ENCODE measurements at places on chromosomes 12 and 14.

DNA sequence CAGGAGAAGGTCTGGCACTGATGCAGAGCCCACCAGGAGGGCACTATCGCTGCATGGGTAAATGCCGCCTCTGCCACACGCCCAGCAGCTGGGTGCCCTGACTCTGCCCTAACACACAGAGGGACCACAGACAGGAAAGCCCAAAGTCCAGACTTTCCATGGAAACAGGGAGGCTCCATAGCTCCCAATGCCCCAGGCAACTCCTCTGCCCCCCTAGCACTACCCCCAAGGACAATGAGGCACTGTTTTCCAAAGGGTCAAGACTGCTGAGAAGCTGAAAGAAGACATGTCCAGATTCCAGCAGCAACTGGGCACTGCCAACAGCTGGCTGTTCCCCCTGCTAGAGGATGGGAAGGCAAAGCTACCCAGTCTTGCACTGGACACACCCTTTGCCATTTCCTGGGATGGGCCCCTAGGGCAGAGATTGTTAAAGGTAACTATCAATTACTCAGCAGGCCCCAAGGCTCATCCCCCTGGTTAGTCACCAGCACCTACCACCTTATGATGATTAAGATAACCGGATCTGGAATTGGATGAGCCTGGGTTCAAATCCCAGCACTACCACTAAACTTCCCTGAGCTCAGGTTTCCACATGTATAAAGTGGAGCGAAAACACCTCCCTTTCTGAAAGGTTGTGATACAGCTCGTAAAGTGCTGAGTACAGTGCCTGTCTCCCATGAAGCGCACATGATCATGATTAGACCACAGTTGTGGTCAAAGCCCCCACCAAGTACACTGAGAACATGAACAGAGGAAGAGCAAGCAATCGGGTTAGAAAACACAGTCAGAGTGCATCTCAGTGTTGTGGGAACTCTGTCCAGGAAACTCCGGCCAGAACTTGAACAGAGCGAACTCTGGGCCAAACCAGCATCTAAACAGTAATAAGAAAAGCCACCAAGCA is 3.3 kb downstream of the PXN start:
- DNase-seq = peak; percentile 30

DNA sequence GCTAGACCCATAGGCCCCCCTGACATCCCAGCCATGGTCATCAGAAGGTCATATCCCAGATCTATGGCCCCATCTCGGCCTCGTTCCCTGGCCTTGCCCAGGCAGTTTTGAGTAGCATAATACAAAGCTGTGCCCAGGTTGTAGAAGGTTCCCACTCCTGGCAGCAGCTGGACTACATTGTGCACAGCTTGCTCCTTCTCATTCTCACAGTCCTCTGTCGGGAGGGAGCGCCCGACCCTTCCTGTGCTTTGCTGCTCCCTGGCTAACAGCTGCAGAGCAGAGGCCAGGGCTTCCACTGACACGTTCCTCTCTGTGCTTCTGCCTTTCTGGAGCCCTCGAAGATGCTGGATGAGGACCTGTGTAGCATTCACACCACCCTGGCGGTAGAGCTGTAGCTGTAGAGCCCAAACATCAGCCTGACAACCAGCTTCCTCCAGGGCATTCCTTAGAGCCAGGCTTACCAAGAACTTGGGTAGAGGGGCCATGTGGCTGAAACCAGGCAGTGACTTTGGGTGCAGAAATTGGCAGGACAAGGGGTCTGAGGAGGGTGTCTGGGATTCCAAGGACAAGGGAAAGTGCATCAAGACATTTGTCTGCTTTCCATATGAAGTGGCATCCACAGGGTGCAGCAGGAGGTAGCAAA is 1.0 kb downstream of the APOF start:
- no peak for DNase-seq

DNA sequence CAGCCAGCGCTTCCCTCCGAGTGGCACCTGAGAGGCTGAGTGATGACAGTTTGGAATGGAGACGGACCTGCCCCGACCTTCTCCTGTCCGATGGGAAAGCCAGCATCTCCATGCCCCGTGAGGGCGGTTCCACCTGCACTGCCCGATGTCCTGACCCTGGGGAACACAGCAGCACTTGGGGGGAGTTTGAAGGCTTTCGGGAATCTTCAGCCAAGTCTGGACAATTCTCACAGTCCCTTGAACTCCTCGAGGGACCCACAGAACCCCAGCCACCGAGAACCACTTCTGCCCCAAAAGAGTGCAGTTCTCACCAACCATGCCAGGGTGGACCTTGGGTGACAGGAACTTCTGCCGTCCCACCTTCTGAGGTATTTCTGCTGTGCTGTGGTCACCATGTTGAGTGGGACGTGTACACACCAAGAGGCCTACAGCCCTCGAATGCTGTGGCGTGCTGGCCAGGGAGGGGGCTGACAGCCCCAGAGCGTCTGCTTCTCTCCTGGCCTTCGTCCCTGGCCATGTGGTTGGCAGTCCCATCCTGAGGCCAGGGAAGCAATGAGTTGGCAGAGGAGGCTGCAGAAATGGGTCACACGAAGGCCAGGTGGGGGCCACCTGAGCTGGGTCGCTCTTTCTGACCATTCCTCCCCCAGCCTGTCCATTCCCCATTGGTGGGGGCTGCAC is 1.0 kb downstream of the CLBA1 start:
- no peak for DNase-seq

DNA sequence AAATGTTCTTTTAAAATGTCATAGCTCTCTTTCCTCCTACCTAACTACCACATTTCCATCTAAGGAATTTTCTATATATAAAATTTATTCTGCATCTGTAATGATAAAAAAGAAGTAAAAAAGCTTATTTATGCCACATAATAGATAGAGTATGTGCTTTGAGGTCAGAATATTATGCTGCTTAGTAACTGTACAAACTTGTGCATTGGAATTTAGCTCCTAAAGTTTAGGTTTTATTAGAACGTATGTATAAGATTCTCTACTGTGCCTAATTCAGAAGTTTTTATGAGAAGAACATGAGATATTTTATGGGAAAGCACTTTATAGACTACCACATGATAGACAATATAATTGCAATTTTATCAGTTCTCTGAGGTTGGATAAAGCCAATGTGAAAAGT is 384.6 kb downstream of the SLC16A7 start:
- no peak for DNase-seq

GRCh38 chr14:55881577-55882241 is 236.5 kb upstream of the PELI2 start:
- DNase-seq = no peak

- no peak for DNase-seq
Measured at GRCh38 chr12:116370004-116370404, 92.5 kb upstream of the MED13L start.

GRCh38 chr12:7293670-7294069 is 10.2 kb upstream of the ACSM4 start:
- no peak for DNase-seq

GRCh38 chr12:10128687-10129086 is 1.3 kb downstream of the CLEC7A start:
- DNase-seq = peak; percentile 99

DNA sequence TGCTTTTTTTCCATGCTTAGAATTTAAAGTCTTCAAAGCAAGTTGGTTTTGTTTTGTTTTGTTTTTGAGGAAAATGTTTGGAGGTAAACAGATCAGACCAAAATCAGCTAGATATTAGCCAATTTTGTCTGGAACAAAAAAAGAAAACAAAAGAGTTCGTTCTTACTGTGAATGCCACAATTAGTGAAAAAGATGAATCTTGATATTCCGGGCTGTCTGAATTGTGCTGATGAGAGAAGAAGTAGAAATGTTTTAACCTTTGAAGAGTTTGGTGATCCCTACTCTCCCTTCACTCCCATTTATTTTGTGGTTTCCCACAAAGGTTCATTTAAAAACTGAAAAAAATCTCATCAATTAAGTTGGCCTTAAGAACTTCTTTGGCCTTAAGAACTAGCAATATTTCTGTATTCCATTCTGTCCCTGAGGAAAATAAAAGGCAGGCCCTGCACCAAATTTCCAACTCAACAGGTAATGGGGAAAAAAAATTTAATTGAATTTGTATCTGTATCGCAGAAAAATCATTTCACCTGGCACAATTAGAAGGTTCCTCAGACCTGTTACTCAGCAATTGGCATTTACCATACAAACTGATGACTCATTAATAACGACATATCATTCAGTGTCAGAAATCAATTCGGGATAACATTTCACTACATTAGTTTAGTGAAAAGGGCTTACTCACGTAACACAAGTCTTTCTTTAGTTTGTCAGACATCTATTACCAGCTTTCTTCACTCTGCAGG is 562 bp upstream of the GLIPR1L2 start:
- no peak for DNase-seq

DNA sequence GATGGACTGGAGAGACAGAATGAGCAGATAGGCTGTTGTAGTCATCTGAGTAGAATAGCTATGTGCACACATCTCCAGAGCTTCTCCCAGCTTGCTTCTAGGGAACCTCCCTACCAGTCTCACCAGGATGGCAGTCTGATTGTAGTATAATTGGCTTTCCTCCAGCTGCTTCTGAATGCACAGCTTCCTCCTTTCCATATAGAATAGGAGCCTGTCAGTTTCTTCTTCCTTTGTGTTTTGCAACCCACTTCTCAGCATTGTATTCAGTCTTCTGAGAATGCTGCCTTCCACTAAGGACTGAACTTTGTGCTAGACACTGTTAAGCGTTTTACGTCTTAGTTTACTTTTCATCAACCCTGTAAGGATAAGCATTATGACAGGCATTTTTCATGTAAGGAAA is 2.2 kb upstream of the CSAD start:
- peak; percentile 94 for DNase-seq

- DNase-seq = no peak
Measured at GRCh38 chr12:31813305-31813704, 84.5 kb upstream of the AMN1 start.

DNA sequence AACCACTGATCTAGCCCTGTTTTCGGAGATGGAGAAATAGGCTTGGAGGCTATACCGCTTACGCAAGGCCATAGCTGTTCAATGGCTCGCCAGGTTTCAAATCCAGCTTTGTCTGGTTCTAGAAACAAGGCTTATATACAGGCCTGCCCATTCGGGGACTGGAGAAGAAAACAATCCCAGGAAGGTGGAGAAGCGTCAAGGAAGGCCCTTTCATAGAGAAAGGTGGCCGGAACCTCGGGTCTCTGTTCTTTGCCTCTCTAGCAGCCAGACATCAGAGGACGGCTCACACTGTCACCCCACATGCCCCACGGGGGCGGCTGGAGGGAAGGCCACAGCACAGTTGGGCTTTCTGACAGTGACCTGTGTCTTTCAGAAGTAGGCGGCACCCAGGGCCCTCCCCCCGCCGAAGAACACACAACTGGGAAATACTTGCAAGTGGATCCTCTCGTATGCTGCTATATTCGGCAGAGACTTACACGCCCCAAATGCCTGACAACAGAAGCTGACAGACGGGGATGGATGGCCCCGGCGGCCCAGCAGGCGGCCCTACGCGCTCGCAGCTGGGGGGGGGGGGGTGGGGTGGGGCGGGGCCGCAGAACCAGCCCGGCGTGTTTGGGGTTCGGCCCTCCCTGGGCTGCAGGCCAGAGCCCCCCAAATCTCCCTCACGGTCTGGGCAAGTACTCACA is 4.5 kb upstream of the SETD1B start:
- peak; percentile 74 for DNase-seq

DNA sequence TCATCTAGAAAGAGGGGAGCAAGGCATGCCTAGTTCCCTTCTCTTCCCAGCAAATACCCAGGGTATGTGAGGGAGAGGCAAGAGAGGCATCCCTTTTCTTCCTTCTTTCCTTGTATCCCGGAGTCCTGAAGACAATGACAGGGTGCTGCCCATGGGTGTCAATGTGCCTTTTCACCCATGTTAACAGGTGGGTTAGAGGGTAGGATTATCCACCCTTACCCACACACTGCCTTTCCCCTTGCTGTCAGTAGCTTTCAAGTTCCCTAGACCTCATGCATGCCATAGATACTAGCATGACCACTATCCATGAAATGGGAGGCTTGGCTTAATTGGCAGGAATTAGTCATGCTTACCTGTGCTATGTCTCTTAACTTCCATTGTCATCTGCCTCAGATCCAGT is 36.3 kb upstream of the PCNX1 start:
- no peak for DNase-seq

DNA sequence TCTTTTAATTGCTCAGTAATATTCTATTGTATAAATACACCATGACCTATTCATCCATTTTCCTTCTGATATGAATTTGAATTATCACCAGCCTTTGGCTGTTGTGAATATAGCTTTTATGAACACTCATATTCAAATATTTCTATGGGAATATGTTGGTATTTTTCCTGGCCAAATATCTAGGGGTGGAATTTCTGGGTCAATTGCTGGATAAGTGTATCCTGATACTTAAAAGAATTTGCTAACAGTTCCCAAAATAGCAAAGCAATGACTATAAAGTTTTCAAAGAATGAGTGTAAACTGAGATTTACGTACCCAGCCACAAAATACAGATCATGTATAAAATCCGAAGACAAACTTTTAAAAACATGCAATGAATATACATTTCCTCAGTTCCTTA is 148.7 kb upstream of the CLEC14A start:
- DNase-seq = no peak

GRCh38 chr12:20778969-20779368 is 31.5 kb upstream of the SLCO1B3 start:
- DNase-seq = no peak

DNA sequence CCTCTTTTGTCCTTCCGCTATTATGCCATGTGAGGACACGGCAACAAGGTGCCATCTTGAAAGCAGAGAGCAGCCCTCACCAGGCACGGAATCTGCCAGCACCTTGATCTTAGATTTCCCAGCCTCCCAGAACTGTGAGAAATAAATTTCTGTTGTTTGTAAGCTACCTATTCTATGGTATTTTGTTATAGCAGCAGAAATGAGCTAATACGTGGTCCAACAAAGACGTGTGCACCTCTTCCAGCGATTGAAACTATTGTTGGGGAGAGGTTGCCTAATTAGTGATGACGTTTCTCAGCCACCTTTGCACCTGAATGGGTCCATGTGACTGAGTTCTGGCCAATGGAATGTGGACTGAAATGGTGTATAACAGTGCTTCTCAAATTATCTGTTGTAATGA is 2.3 kb upstream of the SNAPC1 start:
- no peak for DNase-seq

- peak; percentile 95 for DNase-seq
Measured at GRCh38 chr14:73851567-73852382, at the start of gene PTGR2. Gene PTGR2 (plus strand): TSS chr14:73851831. CDS start chr14:73858863, 7,032 bp downstream.

GRCh38 chr12:65536876-65537681 is 258.6 kb downstream of the MSRB3 start:
- no peak for DNase-seq

GRCh38 chr12:720231-720941 is 32.0 kb upstream of the WNK1 start:
- DNase-seq = no peak

- peak; percentile 53 for DNase-seq
Measured at GRCh38 chr14:68423686-68424085, 369.2 kb downstream of the ZFP36L1 start.

- DNase-seq = no peak
Measured at GRCh38 chr14:42368234-42368633, 761.6 kb downstream of the LRFN5 start.

GRCh38 chr14:96112032-96112431 is 72.9 kb downstream of the C14orf132 start:
- DNase-seq = no peak

DNA sequence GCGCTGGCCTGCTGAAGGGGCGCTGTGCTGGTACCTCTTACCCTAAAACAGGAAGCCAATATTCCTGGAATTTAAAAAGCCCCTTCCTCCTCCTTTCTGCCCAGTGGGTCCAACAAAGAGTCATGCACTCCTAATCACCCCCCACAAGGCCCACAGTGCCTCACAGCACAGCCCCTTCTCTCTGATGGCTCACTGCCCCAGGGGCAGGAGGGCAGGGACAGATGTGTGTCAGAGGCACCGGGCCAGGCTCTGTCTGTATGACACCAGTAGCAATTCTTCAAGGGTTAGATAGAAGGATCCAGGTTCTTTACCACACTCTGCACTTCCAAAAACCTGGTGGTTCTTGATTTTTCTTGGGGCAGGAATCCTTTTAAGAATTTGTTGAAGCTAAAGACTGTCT is 8.9 kb downstream of the MYH6 start:
- no peak for DNase-seq
